AG04450 (cell line): ENCODE measurements at places on chromosomes 5 and 9. TPM values are rescaled to one million over a fixed set of nuclear protein-coding genes. Genes with fewer than 3 reads are reported as not detected.

DNA sequence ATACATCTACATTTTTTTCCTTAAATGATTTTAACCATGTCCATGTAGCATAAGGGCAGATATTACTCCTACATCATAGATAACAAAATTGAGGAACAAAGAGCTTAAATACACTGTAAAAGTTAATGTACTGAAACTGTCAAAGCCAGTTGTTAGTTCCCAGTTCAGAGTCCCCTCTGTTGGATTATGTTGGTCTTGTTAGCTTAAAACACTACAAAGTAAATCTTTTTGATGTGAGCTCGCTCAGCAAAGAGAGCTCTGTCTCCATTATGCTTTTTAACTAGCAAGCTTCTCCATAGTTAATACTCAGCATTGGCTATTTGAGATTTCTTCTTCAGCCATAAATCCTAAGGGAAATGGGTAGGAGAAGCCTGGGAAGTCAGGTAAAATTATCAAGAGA lies 149.1 kb downstream of the ADAMTS6 start:
- DNase-seq: no peak

The OR1Q1 gene
- polyA plus RNA-seq: 0.14 and 0.31 TPM in 2 replicates

- no peak for DNase-seq
Measured at GRCh38 chr5:56845277-56845676, 29.9 kb downstream of the MAP3K1 start.

DNA sequence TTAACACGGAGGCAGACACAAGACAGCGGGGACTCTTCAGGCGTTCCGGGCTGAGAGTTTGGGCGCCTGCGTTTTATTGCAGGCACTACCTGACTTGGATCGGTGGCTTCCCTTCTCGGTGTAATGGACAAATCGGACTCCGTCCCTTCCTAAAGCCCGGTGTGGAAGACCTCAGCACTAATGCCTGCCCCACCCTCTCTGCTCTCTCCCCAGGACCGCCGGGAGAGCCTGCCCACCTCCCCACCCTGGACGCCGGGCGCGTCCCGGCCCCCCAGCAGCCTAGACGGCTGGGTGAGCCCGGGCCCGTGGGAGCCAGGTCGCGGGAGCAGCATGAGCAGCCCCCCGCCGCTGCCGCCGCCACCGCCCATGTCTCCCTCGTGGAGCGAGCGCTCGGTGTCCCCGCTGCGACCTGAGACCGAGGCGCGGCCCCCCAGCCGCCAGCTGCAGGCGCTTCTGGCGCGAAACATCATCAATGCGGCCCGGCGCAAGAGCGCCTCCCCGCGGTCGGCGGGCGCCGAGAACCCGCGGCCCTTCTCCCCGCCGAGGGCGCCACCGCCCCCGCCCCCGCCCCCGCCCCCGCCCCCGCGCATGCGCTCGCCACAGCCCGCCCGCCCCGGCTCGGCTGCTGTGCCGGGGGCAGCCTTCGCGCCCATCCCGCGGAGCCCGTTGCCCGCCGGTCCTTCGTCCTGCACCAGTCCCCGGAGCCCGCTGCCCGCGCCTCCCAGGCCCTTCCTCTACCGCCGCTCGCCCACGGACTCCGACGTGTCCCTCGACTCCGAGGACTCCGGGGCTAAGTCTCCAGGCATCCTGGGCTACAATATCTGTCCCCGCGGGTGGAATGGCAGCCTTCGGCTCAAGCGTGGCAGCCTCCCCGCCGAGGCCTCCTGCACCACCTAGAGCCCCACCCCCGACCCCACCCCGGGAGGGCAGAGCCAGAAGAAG lies 4.6 kb upstream of the MYOZ3 start:
- DNase-seq: no peak

- no peak for DNase-seq
Measured at GRCh38 chr5:44663991-44664710, 144.6 kb upstream of the MRPS30 start.

DNA sequence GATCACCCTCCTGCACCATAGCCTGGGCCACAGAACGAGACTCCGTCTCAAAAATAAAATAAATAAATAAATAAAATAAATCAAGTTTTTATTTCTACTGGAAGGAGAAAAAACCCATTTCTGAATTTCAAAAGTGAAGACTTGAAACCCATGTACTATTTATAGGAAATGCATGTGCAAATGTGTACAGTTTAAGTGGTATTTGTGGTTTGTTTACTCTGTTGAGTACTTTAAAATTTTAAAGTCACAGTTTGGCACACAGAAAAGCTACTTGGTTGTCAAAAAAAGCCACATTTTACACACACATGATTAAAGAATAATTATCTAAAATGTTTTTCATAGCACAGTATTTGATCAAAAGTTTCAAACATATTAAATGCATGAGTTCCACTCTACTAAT lies 43.6 kb downstream of the NR3C1 start:
- DNase-seq: no peak

GRCh38 chr5:91532281-91532680 lies 149.2 kb upstream of the ARRDC3 start:
- no peak for DNase-seq

DNA sequence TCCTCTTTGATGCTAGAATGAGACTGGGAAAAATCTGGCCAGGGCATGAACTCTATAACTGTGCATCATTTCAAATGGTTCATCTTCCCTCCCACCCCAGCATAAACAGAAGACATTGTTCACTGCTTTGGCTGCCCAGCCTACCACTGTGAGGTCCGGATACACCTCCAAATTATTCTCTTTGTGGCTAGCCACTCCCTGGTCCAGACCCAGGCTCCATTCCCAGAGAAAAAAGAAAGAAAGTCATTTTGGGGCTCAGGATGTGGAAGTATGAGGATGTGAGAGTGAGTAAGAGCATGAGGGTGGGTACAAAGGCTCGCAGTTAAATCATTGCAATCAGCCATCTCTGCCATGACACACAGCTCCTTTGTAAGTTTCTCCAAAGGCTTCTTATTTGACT lies 559.2 kb downstream of the PSAT1 start:
- no peak for DNase-seq

The PLCXD3 gene
- polyA plus RNA-seq: 0.01 and 0.02 TPM in 2 replicates

The TRIM7 gene
- 0.66 and 1.1 TPM in 2 replicates for polyA plus RNA-seq

DNA sequence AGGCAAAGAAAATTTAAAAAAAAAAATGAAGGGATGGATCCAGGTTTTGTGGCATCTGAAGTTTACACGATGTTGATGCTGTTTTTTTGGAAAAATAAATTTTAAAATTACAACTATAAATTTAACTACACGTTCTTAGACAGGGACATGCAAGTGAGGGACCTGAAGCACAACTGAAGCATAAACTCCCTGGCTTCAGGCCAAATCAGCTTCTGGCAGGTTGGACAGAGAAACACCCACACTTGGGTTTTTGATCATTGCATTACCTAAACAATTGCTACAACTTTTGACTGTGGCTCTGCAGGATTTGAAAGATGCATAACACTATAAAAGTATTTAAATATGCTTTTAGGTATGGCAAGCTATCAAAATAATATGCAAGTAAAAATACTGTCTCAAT lies 1318.3 kb upstream of the DMAC1 start:
- no peak for DNase-seq

The MED10 gene
- 34.0 and 36.3 TPM in 2 replicates for polyA plus RNA-seq
